Naive B cell (primary cell): ENCODE measurements at places on chromosomes 16 and 17.

- no peak for DNase-seq
These were observed 1109.5 kb upstream of the EEF2KMT start for GRCh38 chr16:6207124-6207523.

DNA sequence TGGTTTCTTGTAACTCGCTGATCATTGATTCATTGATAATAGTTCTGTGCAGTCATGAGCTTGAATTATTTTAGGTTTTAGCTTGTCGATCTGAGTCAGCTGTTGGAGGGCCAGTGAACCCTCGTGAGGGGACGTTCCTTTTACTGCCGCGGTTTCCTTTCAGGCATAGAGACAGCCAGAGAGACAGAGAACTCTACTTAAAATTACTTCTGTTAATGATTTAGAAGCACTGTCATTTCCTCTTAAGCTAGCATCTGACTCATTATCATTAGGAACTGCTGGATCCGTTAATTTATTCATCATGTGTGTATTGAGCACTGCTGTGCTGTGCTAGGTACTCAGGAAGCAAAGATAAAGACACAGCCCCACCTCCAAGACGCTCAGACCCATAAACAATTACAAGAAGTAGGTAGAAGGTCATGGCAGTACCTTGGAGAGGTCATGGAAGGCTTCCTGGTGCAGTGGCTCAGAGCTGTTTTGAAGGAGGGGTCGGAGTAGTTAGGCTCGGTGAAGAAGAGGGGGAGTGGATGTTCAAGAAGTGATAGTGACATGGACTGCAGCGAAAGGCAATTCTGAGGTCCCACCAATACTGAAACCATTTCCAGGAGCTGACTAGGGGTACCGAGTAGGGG lies 3.3 kb downstream of the PGS1 start:
- DNase-seq, result no peak

GRCh38 chr17:32584792-32585191 lies 98.0 kb downstream of the CDK5R1 start:
- no peak for DNase-seq

- no peak for DNase-seq
These were observed 13.5 kb downstream of the SPPL2C start for GRCh38 chr17:45857977-45858708.

DNA sequence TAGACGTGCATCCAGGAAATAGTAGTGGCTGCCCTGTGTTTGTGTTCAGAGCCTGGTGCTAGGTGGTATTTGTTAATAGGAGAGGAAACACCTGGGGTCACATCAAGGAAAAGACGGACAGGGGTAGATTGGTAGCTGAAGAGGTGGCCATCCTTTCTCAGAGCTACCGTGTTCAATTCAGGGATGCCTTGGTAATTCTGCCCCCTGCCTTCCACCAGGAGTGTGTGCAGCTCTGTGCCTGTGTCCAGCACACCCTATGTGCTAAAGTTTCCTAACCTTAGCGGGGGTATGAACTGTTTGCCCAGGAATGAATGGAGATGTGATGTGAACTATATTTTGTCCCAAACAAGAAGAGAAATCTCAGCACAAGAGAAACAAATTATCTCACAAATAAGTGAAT lies 174.1 kb upstream of the MPHOSPH6 start:
- no peak for DNase-seq

GRCh38 chr16:3561626-3562025 lies 15.6 kb downstream of the NLRC3 start:
- DNase-seq, result no peak

DNA sequence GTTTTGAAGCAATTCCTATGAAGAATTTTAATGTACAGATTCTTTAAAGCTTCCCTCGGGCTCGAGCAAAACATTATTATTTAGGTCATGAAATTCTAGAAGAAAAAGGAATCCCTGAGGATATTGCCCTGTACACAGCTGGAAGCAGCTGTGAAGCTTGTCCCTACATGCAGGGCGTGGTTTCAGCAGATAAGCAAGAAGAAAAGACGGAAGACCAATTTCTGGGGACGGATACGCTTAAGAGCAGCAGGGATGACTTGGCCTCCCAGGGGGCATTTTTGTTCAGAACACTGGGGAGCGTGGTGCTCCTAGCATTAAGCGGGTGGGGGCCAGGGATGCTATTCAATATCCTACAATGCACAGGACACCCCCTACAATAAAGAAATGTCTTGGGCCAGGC lies 34.3 kb downstream of the LITAF start:
- DNase-seq, result no peak

- DNase-seq, result no peak
These were observed 26.3 kb upstream of the MGAT5B start for GRCh38 chr17:76841776-76842405.

GRCh38 chr16:31695667-31696066 lies 168.0 kb downstream of the AHSP start:
- peak; percentile 31 for DNase-seq

- DNase-seq, result no peak
These were observed 5.9 kb upstream of the SPG7 start for GRCh38 chr16:89502081-89502843.

- DNase-seq, result no peak
These were observed 660.5 kb downstream of the KCNJ2 start for GRCh38 chr17:70829876-70830275.

DNA sequence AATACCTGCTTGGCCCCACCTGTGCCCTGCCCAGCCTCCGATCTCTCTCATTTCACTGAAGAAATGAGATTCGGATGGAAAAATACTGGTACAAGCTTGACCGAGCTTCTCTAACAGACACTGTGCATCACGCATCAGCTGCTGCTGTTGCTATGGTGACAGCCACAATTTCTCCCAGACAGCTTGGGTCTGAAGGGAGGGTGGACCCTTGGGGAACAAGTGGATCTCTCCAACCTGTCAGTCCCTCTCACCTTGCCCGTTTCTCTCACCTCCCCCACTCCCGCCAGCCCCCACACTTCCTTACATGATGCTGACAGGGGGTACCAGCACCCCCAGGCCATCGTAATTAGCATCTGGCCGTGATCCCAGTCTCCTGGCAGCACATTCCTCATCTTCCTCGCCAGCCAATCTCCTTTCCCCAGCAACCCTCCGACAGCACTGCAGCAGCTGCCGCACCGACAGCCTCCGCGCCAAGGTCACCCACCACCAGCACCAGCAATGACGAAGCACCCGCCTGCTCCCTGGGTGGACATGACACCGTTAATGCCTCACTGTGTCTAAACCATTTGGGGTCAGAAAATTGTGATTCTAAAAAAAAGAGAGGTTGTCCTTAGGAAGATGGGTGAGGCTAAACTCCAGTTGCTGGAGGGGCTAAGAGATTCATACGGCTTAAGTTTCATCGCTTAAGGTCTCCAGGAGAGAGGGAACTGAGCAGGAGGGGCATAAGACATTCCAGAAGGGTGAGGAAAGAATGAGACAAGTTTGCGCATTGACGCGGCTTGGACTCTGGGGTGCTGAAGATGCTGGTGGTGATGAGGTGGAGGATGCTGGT lies 58.6 kb upstream of the TNRC6A start:
- DNase-seq, result peak; percentile 6

DNA sequence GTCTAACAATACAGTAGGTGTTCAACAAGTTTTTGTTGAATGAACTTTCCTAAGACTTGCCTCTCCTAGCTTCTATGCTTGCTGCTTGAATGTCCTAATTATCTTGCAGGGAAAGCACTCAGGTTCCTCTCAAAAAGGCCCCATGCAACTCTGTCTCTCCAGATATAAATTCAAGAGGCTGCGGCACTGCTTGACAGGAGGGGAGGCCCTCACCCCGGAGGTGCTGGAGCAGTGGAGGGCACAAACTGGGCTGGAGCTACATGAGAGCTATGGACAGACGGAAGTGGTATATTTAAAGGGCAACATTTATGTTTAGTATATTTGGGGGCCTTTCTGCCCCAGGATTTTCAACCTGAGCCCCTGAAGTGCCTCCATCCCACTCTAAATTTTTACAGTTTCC lies 14.4 kb downstream of the THUMPD1 start:
- DNase-seq, result no peak

GRCh38 chr16:28974007-28974436 lies 556 bp upstream of the SPNS1 start:
- DNase-seq, result no peak

DNA sequence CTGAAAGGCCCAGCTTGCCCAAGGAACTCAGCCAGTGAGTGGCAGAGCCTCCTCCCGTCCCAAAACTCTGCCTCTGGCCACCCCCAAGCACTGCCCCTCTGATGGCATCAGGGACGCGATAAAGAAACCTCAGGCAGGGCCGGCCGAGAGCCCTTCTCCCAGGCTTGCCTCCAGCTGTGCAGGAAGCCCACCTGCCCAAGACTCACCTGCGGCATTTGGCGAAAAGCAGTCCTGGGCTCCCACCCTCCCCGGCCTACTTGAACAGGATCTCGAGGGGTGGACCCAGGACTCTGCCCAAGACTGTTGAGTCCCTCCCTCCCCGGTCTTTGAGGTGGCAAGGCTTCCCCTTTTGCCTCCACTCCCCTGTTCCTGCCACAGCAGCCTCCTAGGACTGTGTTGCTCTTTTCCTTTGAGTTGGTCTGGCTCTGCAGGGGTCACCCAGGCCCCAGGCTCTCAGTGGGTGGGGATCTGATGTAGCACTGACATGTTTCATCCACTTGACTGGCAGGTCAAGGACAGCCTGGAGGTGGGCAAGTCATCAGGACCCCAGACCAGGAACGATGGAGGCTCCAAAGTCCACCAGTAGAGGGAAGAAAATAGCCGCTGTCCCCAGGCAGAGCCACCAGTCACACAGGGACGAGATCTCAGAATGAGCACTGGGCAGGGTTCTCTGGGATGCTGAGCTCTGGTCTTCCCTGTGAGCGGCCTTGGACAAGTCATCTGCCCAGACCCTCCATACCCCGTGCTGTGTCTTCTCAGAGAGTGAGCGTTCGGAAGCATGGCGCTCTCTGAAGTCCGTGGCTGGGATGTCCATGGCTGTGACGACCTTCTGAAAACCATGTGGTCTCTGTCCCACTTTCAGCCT lies 111.0 kb upstream of the TNRC6C start:
- DNase-seq, result no peak

DNA sequence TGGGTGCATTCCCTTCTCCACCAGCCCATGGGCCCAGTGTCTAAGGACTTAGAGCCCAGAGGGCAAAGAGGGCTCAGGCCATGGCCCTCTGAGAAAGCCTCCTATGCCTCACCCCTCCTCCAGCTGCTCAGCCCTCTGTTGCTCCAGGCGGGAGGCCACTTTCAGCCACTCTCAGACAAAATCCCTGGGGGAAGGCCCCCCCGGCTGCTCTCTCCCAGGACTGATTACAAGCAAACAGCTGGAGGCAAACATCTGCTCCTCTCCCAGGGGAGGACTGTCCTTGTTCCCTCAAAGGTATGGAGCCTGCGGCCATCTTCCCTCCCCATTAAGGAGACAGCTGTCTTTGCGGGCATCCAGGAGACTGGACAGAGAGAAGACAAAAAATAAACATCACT lies 54.9 kb upstream of the DLX4 start:
- DNase-seq, result no peak

DNA sequence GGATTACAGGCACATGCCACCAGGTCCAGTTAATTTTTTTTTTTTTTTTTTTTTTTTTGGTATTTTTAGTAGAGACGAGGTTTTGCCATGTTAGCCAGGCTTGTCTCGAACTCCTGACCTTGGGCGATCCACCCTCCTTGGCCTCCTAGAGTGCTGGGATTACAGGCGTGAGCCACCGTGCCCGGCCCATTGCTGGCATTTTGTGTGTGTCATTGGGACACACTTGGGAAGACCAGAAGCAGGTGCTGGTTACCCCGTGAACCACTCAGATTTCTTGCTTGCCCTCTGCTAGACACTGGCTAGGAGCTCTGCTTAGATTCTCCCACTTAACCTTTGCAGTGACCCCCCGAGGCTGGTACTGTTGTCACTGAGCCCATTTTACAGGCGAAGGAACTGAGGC lies 229.3 kb downstream of the IRF8 start:
- DNase-seq, result no peak

GRCh38 chr17:61605692-61606091 lies 14.7 kb upstream of the NACA2 start:
- DNase-seq, result no peak

DNA sequence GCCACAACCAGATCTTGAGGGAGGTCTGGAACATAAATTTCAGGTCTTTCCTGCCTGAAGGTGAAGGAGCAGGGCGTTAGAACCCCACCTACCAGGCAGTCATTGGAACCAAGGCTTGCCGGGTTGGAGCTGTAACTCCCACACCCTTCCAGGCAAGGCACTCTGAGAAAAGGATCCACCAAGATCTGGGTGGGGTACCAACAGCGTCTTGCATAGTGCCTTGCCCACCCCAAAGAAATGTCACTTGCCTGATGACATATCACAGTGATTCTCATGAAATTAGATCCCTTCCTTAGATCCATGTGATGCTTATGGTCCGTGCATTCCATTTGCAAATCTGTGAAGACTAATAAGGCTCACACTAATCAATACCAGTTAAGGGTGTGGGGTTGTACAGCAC lies 201.3 kb downstream of the KATNIP start:
- no peak for DNase-seq

- no peak for DNase-seq
These were observed 517.0 kb downstream of the CDH13 start for GRCh38 chr16:83143788-83144187.

- no peak for DNase-seq
These were observed 23.6 kb downstream of the BMERB1 start for GRCh38 chr16:15457958-15458357.

GRCh38 chr17:74393346-74393942 lies 26.1 kb downstream of the GPR142 start:
- DNase-seq, result no peak

DNA sequence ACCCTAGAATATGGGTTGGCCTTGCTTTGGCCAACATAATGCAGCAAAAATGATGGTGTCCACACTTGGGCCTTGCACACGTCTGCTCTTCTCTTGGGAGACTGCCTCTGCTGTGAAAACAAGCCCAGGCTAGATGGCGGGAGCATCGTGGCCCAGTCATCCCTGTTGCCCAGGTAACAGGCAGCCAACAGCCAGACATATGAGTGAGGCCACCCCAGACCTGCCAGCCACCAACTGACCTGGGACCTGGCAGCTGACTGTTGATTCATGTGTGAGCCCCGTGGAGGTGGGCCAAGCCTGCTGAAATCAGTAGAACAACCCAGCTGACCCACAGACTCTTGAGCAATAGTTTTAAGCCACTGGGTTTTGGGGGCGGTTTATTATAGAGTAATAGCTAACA lies 39.4 kb upstream of the CDH3 start:
- DNase-seq, result no peak

GRCh38 chr16:27363797-27364196 lies 38.2 kb upstream of the IL21R start:
- DNase-seq, result no peak

DNA sequence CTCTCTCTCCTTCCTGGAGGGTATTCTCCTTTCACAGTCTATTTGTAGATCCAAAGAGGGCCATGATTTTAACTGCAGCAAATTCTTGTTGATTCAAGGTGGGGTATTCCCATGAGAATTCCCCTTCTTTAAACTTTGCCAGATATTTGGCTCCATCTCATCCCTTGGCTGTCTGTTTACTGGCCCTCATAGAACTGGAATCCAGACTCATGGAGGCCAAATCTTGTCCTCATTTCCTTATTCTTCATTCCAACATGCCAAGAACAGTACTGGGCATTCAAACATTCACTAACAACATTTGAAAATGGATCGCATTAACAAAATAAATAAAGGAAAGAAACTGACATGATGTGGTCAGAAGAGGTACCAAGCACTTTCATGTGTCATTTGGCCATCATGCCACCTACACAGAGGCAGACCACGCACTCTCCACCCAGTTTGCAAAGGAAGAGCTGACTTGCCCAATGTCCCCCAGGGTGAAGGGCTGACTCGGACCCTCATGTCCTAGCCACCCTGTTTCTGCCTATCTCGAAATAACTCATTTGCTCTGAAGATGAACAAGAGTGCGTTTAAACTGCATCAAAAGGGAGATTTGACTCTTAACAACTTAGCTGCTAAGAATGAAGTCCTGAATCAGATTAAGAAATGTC lies 23.1 kb upstream of the SLC35B1 start:
- no peak for DNase-seq

- no peak for DNase-seq
These were observed 23.9 kb downstream of the SRCAP start for GRCh38 chr16:30722916-30723315.
